Upper lobe of right lung (tissue), 1 donor: ENCODE measurements at places on chromosomes 7 and 10. TPM values are rescaled to one million over a fixed set of nuclear protein-coding genes. Genes with fewer than 3 reads are reported as not detected.

DNA sequence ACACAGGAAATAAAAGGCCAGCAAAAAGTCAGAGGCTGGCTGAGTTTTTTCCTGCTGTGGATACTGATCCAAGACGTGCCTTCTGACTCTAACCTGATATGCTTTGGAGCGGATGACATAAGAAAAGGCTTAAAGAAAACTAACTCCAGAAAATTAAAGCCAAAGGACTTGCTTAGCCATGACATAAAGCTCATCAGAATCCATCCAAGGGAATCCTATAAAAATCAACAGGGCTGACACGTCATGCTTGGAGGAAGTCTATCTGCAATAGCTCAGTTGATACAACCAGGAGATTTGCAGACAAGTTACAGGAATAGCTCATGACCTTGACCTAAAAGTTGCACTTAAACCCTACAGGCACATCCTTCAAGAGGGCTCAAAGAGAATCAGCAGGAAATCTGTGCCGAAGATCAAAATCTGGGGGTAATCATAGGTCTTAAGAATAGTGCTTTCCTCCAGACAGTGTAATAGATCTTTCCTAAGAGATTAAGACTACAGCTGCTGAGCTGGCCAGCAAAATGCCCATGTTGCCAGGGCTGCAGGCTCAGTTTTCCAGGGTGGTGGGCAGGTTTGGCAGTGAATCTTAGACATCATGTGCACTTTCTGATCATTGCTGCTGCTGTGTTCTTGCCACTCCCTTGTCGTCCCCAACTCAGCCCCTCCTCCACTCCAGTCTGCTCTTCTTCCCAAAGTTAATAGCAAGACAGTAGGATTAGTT lies 111.5 kb upstream of the SVIL start:
- no peak for DNase-seq
- H3K27me3 ChIP-seq, result no peaks in the 10 kb centered on the region
- H3K27ac ChIP-seq, result peak overlapping the region; percentile 6
- H3K36me3 ChIP-seq, result no peaks in the 10 kb centered on the region

DNA sequence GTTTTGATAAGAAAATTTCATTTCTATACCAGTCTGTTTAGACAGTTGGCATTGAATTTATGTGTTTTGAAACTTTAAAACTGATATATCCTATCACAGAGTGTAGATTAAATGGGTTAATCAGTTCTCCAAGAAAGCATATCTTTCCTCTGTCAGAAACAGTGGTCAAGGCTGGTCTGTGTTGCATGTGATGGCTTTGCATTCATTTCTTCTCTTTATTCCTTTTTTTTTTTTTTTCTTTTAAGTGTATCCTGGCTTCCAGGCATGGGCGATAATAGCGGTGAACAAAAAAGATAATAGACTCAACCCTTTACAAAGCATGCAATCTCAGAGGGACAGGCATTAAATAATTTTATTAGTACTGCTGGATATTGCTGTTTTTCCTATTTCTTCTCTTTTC lies 136.6 kb downstream of the LRRC4 start:
- H3K4me3 ChIP-seq, result no peak overlapping the region
- no peaks in the 10 kb centered on the region for H3K27me3 ChIP-seq
- no peaks in the 10 kb centered on the region for H3K36me3 ChIP-seq
- H3K4me1 ChIP-seq, result no peaks in the 10 kb centered on the region
- no peak for DNase-seq

DNA sequence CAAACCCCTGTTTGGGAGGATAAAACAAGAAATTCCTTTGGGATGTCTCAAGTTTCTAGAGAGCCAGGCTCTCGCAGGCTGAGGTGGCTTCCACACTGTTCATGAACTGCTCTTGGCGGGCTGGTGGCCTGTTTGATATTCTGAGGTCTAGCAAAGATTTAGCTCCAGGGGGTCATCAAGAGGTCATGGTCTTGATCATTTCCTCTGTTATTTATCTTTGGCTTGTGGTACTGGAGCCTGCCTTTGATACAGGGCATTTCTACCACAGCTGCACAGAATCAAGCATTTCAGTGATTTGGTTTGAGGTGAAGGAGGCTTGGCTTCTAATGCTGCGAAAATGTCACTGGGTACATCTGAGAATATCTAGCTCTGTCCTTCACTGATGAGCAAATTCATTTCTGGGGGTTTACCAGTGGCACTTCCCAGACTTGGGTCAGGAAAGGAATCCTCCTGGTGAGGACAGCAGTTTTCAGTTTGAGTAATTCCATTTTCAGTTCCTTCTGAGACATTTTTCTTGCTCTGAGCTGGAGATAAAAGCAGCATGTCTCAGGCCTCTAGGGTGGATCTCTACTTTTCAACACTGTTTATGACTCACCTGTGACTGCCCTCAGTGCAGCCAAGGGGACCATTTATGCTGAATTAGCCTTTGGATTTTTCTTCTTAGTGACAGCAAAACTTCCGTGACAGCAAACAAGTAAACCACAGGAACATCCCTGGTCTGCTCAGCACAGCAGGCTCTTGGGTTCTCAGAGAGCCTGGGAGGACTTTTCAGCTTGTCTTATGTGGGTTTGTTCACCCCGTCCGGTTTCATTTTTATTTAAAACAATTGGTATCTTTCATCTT lies 312.0 kb downstream of the RNLS start:
- no peaks in the 10 kb centered on the region for H3K36me3 ChIP-seq
- DNase-seq, result no peak
- H3K4me1 ChIP-seq, result peaks cover 13% of the 10 kb centered on the region
- H3K27ac ChIP-seq, result no peak overlapping the region
- H3K27me3 ChIP-seq, result no peaks in the 10 kb centered on the region

DNA sequence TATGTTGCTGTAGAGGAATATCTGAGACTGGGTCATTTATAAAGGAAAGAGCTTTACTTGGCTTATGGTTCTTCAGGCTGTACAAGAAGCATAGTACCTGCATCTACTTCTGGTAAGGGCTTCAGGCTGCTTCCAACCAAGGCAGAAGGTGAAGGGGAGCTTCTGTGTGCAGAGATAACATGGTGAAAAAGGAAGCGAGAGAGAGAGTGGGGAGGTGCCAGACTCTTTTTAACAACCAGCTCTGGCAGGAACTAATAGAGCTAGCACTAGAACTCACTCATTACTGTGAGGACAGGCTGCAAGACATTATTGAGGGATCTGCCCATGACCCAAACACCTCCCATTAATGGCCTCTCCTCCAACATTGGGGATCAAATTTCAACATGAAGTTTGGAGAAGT lies 94.5 kb downstream of the KIF20B start:
- H3K27me3 ChIP-seq, result no peaks in the 10 kb centered on the region
- H3K36me3 ChIP-seq, result no peaks in the 10 kb centered on the region
- no peak overlapping the region for H3K4me3 ChIP-seq
- H3K4me1 ChIP-seq, result no peaks in the 10 kb centered on the region

GRCh38 chr7:140342727-140343514 lies 55.4 kb downstream of the SLC37A3 start:
- no peak overlapping the region for H3K4me3 ChIP-seq
- no peak overlapping the region for H3K27ac ChIP-seq
- DNase-seq, result no peak
- H3K4me1 ChIP-seq, result no peaks in the 10 kb centered on the region

GRCh38 chr7:92831716-92832533 lies 4.4 kb downstream of the CDK6 start:
- H3K4me1 ChIP-seq, result peaks cover 34% of the 10 kb centered on the region
- peak overlapping the region; percentile 85 for H3K27ac ChIP-seq
- H3K36me3 ChIP-seq, result no peaks in the 10 kb centered on the region
- H3K27me3 ChIP-seq, result no peaks in the 10 kb centered on the region

- H3K36me3 ChIP-seq, result no peaks in the 10 kb centered on the region
- no peak for DNase-seq
- no peak overlapping the region for H3K27ac ChIP-seq
- no peaks in the 10 kb centered on the region for H3K4me1 ChIP-seq
- no peak overlapping the region for H3K4me3 ChIP-seq
These were observed 339.2 kb upstream of the PODXL start for GRCh38 chr7:131895541-131896164.

- H3K4me1 ChIP-seq, result no peaks in the 10 kb centered on the region
- no peak overlapping the region for H3K4me3 ChIP-seq
- H3K36me3 ChIP-seq, result no peaks in the 10 kb centered on the region
- no peak overlapping the region for H3K27ac ChIP-seq
These were observed 212.0 kb downstream of the DNAJB6 start for GRCh38 chr7:157548691-157549303.

GRCh38 chr10:126749015-126749655 lies 78.6 kb upstream of the C10orf90 start:
- H3K36me3 ChIP-seq, result no peaks in the 10 kb centered on the region
- no peak overlapping the region for H3K4me3 ChIP-seq
- no peaks in the 10 kb centered on the region for H3K27me3 ChIP-seq
- no peak overlapping the region for H3K27ac ChIP-seq

GRCh38 chr10:128047351-128047750 lies 78.9 kb downstream of the MKI67 start:
- no peaks in the 10 kb centered on the region for H3K27me3 ChIP-seq
- H3K4me1 ChIP-seq, result peaks cover 29% of the 10 kb centered on the region
- H3K36me3 ChIP-seq, result no peaks in the 10 kb centered on the region
- peak overlapping the region; percentile 83 for H3K27ac ChIP-seq
- DNase-seq, result peak; percentile 93

DNA sequence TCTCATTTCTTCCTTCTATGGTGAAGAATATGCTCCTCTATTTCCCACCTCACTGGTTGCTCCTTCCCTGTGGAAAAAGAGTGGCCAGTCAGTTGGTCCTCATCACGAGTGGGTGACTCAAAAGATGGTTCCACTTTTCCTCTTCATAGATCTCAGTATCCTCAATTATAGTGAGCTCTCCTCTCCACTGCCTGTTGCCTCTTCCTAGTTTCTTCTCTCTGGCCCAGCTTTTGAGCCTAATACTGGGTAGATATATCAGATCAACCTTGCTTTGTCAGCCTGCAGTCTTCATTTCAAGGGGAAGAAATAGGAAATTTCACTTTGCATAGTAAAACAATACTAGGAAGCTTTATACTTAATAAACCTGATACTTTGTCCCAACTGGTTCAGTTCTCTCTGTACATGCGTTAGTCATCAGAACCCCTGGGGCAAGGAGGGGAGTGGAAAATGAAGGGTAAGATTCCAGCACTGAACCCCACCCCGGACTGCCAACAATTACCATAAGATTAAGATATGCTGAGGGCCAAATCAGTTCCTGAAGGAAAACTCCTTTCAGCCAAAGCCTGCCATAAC lies 15.5 kb upstream of the WNT16 start:
- H3K27me3 ChIP-seq, result no peaks in the 10 kb centered on the region
- H3K36me3 ChIP-seq, result no peaks in the 10 kb centered on the region
- DNase-seq, result no peak
- no peak overlapping the region for H3K4me3 ChIP-seq
- no peak overlapping the region for H3K27ac ChIP-seq

- no peaks in the 10 kb centered on the region for H3K27me3 ChIP-seq
- no peak overlapping the region for H3K4me3 ChIP-seq
- DNase-seq, result no peak
- H3K27ac ChIP-seq, result no peak overlapping the region
- H3K4me1 ChIP-seq, result no peaks in the 10 kb centered on the region
- H3K36me3 ChIP-seq, result peaks cover 37% of the 10 kb centered on the region
These were observed 19.9 kb downstream of the PUS7 start for GRCh38 chr7:105502173-105502572.

- peaks cover 7% of the 10 kb centered on the region for H3K4me1 ChIP-seq
- H3K27me3 ChIP-seq, result no peaks in the 10 kb centered on the region
- peak; percentile 71 for DNase-seq
These were observed 17.9 kb upstream of the TMEM225B start for GRCh38 chr7:99579956-99580777.

DNA sequence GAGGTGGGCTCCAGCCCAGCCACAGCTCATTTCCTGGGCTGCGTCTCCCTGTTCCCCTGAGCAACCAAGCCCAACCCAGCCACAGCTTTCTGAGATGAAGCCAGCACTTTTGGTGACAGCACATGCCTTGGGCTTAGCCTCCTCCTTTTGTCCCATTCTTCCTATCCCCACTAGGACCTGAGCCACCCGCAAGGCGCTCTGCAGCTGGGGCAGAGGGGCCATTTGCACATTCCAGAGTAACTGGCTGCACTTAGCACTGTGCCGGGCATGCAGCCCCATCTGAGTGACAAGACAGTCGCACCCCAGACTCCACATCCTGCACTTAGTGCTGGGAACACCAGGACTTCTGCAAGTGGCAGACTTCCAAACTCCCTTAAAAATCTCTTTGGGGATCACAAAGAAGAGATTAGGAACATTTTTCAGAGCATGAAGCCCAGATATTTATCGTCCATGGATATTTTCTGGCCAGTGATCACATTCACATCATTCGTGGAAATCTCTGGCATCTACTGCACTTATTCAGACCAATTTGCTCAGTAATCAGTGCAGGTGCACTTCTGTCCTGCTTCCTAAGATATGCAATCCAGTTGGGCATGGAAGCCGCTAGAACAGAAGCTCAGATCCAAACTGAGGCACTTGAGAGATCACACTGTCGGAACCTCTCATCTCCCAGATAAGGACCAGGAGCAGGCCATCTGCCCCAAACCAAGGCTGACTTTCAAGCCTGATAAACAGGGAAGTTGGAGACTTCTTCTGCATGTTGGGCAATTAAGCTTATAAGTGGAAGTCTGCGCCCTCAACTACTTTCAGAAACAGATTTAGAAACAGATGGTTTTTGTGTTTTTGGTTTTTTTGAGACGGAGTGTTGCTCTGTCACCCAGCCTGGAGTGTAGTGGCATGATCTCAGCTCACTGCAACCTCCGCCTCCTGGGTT lies 26.4 kb downstream of the CHST15 start:
- DNase-seq, result no peak
- peaks cover 43% of the 10 kb centered on the region for H3K4me1 ChIP-seq
- no peak overlapping the region for H3K4me3 ChIP-seq
- H3K27ac ChIP-seq, result peak overlapping the region; percentile 24
- no peaks in the 10 kb centered on the region for H3K27me3 ChIP-seq
- H3K36me3 ChIP-seq, result no peaks in the 10 kb centered on the region

DNA sequence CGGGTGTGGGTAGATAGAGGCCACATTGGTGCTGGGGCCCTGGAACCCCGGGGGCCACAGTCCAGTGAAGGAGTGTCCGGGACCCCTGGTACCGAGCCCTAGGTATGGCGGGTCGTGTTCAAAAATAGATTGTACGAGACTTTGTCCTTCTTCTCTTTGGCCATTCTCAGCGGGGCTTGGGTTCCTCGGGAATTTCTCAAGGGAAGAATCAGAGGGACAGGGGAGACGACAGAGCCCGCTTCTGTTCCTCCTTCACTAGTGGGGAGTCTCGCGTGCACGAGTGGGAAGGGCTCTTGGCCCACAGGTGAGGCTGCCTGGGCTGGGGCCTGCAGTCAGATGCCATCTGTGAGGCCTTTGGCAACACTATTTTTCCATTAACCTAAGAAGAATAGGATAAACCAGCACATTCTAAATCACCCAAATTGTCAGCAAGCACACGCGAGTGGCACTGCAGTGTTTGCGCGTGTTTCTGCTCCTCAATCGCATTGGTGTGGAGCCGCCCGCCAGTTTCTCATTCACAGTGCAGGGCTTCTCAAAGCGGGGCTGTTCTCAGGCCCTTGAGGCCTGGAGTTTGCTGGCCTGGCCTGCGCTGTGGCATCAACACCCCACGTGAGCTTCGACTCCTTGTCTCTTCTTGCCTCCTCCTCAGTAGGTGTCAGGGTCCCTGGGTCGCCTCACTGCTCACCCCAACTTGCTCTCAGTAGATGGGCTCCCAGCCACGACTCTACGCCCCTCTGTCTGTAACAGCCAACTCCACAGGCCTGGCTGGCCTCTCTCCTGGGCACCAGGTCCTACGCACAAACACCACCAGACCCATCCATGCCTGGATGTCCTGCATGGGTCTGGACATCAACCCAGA lies 187.6 kb upstream of the SHH start:
- H3K4me3 ChIP-seq, result no peak overlapping the region
- H3K36me3 ChIP-seq, result no peaks in the 10 kb centered on the region
- no peaks in the 10 kb centered on the region for H3K4me1 ChIP-seq
- no peak overlapping the region for H3K27ac ChIP-seq

The PHKG1 gene
- 0.72 TPM for total RNA-seq

The MBL2 gene
- not detected for total RNA-seq

The C10orf67 gene
- 1.6 TPM for total RNA-seq

The NRCAM gene
- 2.0 TPM for total RNA-seq

The PON3 gene
- total RNA-seq, result 36.4 TPM
